WERI-Rb-1 (cell line): ENCODE measurements at places on chromosomes 11 and 22.

DNA sequence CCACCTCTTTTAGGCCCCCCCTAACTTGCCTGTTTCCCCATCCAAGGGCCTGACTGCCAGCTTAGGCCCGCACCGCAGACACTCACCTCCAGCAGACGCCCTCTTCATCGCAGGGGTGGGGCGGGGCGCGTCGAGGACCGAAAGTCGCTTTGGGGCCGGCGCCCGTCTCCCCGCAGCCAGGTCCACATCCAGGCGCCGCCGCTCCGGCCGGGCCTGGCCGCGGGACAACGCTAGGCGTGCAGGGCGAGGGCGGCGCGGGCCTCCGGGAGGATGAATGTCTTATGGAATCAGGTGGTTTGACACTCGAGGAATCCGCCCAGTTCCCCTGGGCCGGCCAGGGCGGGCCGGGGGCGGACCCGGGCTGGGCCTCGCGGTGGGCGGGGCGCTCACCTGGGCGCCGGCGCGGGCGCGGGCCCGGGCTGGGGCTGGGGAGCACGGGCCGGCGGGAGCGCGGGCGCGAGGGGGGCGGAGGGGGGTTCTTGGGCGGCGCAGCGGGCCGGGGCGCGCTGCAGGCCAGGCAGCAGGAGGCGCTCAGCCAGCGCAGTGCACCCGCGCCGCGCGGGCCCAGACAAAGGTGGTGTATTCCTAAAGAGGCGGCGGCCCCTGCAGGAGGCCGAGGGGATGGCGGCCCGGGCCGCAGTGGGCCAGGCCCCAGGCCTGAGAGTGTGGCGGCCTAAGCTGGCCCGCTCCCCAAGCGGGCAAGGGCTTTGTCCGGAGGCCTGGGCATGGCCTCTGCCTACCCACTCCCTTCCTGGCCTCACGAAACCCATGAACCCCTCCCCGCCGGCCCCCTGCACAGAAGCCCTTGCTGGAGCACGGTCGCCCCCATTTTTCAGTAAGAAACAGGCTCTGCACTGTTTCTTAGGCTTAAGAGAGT, 177.6 kb downstream of the IGLL1 start:
- peak; percentile 93 for DNase-seq

- DNase-seq, result no peak
Measured at GRCh38 chr11:41254966-41255365, 204.5 kb downstream of the LRRC4C start.

DNA sequence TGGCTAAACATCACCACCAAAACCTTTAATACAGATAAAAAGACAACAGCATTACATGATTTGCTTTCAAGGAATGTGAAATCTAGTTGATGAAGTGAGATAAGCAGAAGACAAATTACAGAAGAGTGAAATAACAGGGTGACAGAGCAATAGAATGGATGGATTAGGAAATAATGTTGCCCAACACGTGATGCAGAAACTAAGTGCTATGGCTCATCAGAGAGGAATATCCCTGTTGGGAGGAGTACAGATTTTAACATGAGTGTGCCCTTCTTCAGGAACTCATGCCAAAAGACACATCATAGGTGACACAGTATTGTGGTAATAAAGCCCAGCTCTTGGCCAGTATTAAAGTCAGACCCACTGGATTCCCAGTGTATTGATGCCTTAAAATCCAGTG, 176.6 kb upstream of the RAG2 start:
- no peak for DNase-seq

- DNase-seq, result peak; percentile 20
Measured at GRCh38 chr11:116879800-116880625, 42.6 kb upstream of the APOA1 start.

GRCh38 chr11:12853652-12854296, 155.3 kb upstream of the RASSF10 start:
- DNase-seq, result no peak

DNA sequence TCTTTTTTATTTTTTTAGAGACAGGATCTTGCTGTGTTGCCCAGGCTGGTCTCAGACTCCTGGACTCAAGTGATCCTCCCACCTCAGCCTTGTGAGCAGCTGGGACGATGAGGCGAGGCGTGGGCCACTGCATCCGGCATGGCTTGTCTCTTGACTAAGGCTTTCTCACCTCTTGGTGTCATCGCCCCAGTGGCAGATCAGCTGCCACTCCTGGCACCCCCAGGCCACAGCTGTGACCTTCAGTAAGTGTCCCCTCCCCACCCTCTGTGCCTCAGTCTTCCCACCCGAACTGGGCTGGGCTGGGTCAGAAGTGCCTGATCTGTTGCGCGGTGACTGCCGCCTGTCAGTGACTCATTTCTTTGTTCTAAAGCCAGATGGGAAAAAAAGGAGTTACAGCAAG, 3.6 kb downstream of the SYNGR1 start:
- no peak for DNase-seq

DNA sequence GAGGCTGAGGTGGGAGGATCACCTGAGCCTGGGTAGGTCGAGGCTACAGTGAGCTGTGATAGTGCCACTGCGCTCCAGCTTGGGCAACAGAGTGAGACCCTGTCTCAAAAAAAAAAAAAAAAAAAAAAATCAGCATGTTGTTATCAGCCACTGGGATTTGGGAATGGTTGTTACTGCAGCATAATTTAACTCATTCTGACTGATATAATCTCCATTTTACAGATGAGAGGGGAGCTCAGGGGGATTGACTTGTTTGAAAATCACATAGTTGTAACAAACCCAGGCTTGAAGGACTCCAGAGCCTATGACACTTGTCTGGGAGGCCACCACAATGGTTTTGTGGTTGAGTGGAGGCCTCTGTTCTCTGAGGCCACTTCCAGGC, 3.0 kb upstream of the SEPTIN3 start:
- no peak for DNase-seq

DNA sequence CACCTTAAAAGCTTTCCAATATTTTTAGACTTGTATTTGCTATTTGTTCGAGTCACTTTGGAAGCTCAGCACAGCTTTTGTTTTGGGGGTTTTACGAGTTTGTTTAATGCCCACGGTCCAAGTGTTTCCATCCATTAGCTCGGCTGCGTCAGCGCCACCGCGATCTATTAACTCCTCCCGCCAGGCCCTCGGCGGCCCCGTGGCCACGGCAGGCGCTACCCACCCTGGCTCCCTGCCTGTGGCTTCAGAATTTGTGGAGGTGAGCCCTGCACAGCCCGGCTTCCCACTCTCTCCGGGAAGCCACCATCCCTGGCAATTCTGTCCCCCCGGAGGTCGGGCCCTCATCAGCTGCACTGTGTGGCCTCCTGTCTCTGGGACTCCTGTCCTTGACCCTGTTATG, 648.5 kb downstream of the BRD1 start:
- no peak for DNase-seq

DNA sequence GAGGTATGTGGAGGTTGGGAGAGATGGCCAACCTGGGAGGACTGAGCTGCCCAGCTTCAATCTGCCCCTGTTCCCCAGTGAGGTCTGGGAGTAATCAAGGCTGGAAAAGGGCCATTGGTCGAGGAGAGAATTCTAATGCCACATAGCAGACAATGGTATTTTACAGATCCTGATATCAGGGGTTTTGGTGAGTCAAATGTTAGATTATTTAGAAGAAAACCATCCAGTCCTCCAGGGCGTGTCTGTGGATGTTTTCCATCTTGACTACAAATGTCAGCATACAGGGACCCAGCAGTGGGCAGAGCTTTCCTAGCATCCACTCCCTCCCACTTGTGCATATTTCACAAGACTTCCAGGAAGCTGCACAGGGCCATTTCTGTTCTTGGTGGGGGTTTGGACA, 107.9 kb downstream of the SCN3B start:
- DNase-seq, result no peak

DNA sequence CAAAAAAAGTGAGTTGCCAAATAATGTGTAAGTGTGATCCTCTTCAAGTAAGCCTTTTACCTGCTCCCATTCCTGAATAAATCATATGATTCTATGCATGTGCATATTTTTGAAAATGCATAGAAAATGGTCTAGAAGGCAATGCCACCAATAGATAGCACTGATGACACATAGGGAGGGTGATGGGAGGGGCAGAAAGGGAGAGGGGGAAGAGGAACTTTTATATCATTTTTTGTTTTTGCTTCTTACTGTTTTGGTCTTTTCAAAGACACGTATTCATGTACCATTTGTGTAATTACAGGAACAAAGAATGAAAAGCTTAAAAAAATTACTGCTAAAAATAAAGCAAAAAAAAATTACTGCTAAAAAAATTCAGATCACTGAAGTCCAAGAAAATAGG, 60.8 kb downstream of the C11orf58 start:
- no peak for DNase-seq

- DNase-seq, result no peak
Measured at GRCh38 chr11:113103932-113104690, 142.9 kb downstream of the NCAM1 start.

- peak; percentile 91 for DNase-seq
Measured at GRCh38 chr22:23716811-23717801, 26.3 kb downstream of the RGL4 start.

DNA sequence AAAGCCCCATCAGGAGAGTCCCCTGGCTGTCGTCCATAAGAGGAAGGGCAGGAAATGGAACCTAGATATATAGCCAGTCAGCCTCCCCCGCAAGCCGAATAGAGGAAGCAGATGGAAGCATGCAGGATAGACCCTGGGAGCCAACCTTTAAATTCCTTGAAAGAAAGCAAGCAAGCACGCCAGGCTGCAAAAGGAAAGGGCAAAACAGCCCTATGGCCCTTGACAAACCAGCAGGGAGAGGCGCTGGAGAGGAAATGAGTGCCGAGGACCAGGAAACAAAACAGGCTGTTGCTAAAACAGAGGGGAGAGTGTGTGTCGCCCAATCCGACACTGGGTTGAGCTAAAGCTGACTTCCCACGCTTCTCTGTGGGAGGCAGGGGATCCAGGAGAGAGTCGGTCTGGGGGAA, 203.5 kb upstream of the MTNR1B start:
- no peak for DNase-seq

GRCh38 chr11:15699978-15700377, 585.3 kb downstream of the INSC start:
- no peak for DNase-seq

- DNase-seq, result no peak
Measured at GRCh38 chr11:78365381-78365792, 52.2 kb downstream of the GAB2 start.

- DNase-seq, result no peak
Measured at GRCh38 chr11:17831883-17832282, 97.3 kb downstream of the KCNC1 start.

GRCh38 chr22:31526270-31526669, 29.9 kb downstream of the SFI1 start:
- DNase-seq, result no peak

DNA sequence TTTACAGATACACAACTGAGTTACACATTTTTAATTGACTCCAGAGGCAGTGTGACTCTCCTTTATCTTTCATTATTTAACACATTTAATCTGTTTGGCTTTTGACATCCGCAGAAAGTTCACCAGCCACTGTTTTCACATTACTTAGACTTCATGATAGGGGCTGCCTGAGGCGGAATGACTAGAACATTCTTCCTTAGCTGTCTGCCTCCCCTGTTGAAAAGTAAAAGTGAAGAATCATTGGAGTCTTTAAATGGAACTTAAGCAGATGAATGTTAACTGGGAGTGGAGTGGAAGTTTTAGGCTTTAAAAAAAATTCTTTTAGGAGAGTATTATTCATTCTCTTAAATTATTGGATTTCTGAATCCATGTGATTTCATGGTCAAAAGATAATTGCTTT, 229.2 kb upstream of the MTNR1B start:
- DNase-seq, result no peak

DNA sequence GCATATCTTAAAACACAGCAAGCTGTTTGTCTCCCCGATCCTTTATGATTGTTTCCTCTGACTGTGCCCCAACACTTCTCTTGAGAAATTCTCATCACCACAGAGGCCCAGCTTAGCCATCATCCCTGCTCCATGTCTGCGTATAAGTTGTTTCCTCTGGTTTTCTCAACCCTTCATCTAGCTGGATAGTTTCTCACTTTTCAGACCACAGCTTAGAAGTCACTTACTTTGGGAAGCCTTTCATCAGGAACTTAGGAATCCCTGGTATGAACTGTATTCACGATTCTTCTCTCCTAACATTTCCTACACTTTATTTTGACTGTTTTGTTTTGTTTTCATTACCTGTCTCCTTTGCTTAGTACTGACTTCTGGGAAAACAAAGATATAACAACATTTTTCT, 295.2 kb downstream of the GUCY1A2 start:
- DNase-seq, result no peak

DNA sequence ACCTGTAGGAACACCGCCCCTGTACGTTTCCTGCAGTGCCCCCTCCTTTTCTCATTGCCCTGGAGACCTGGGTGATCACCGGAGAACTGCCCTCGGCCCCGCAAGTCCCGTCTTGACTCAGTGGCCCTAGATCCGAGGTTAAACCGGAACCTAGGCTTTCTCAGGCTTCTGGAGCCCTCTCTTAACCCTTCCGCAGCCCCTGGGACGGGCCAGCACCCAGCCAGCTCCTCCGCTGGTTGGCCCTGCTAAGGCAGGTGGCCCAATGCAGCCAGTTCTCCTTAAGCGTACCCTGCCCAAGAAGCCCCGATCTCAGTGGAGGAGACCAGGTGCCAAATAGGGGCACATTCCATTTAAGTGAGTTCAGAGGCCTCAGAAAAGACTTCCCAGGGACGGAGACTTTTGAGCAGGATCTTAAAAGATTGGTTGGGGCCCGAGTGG, 776 bp downstream of the NLRX1 start:
- peak; percentile 22 for DNase-seq

GRCh38 chr22:41913040-41913719, 1.7 kb downstream of the SHISA8 start:
- DNase-seq, result no peak

- DNase-seq, result no peak
Measured at GRCh38 chr11:16321148-16321547, 35.2 kb downstream of the SOX6 start.

GRCh38 chr11:65571940-65572339, 398 bp upstream of the FAM89B start:
- peak; percentile 70 for DNase-seq

DNA sequence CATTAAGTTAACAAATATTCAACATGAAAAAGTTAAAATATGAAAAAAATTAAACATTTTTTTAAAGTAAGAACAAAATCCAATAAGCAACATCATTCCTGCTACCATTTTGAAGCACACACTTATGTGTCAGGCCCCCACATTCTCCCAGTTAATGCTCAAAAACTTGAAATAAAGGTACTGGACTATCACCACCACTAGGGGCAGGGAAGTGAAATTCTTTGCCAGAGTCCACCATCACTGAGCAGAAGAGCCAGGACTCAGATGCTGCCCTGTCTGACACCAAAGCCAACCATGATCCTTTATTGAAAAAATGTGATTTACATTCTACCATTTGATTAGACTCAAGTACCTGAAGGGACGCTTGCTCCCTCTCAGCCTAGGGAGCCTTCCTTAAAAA, 39.1 kb downstream of the PITPNB start:
- DNase-seq, result no peak

GRCh38 chr11:118010738-118011461, 24.7 kb downstream of the IL10RA start:
- no peak for DNase-seq
